ENCODE measurements at places on chromosomes 6 and 20.
A peak's percentile ranks its signal among the peaks of the same experiment; 100 is the strongest.

- DNase-seq = peak; percentile 10
Measured at GRCh38 chr6:72589096-72589495, 32.8 kb upstream of the KCNQ5 start.

- peak; percentile 22 for DNase-seq
Measured at GRCh38 chr6:3561725-3562124, 104.9 kb upstream of the SLC22A23 start.

GRCh38 chr20:31934968-31935764 lies 16.7 kb downstream of the PDRG1 start:
- DNase-seq = no peak

DNA sequence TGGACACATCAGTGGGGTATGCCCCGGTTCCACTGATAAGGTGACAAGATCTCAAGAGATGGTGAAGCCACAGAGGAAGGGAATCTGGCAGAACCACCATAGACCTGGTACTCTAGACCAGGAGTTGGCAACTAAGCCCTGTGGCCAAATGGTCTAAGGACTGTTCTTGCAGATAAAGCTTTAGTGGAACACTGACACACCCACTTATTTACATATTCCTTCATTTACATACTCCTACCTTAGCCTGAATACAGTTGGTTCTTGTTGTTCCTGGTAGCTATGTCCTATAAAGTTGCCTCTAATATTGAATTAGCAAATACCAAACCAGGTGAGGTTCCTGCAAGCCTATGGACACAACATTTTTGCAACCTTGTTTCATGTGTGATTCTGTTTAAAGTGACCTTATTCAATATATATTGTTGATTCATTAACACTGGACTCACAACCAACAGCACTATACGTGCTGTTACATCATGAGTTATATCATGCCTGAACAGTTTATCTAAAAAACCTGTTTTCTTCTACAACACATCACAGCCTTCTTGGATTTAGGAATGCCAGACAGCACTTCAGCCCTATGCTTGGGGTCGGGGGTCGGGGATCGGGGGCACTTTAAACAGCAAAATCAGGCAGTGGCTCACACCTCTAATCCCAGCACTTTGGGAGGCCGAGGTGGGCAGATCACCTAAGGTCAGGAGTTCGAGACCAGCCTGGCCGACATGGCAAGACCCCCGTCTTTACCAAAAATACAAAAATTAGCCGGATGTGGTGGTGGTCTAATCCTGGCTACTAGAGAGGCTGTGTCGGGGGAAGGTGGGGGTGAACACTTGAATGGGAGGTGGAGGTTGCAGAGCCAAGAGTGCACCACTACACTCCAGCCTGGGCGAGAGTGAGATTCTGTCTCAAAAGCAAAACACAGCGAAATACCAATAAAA lies 2.5 kb downstream of the CCDC167 start:
- no peak for DNase-seq

GRCh38 chr6:31332637-31333602 lies 24.1 kb downstream of the HLA-B start:
- DNase-seq = no peak

DNA sequence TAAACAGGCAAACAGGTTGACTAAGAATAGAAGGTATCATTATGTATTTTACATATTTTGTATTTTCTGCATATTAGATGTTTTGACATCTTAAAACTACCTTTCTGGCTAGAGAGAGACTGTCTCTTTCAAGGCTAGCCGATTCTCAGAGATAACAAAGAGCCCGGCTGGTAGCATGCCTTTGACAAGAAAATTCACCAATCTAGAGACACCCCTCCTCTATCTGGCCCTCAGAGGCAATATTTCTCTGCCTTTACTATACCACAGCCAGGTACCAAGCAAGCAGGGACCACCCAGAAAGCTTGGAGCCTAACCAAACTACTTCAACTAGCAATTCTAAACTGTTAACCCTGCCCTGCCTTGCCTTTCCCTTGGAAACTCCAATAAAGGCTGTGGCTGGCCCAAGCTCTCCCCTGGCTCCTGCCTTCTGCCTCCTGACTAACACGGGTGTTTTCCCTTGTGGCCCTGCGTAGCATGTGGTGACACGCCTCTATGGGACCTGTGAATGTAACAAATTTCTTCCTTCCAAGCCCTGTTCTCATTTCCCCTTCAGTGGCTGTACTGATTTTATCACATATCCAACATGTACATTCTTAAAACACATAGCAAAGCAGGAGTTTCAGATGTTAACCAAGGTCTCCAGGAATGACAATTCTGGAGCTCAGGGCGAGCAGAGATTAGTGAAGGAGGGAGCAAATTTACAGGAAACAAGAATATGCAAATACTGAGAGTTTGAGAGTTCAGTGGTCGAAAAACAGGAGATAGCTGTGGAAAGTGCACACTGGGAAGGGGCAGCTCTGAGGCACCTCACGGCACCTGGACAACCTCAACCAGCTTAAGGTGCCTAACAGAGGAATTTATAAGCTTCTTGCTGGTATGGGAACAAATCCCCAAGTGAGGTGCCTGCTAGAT lies 120.8 kb downstream of the BACH2 start:
- DNase-seq = no peak

DNA sequence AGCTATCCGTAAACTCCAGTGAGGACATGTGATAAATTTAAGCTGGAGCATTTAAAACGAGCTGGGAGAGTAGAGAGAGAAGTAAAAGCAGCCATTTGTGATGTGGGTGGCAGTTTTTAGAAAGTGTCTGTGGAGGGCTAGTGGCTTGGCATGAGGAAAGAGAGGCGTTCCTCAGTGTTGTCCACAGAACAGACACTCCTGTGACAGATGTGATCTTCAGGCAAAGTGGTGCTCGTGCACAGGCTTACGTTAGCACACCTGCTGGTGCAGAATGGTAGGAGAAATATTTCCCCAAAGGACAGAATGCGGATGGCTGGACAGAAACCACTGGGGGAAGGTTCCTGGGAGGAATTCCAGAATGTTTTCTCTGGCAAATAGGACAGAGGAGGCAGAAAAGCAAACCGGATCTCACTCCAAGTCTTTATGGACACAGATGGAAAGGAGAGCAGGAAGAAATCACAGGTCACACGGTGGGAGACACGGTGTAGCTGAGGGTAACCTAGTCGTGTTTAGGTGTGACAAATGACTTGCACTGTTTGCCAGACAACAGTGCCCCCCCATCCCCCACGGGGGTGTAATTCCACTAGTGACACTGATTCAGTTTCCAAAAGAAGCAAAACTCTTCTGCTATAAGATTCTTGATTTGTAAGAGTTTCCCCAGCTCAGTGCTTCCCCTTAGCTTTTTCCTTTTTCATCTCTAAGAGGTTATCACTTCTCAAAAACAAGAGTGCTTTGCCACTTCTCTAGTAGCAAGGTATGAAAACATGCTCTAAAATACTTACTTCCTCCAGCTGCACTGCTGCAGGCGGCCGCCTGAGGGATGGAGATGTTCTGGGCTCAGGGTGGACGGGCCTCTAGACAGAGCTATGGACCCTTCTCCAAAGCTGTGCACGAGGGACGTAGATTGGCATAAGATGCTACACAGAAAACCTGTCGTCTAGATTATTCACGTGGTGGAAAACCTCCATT lies 293.2 kb downstream of the QKI start:
- DNase-seq = no peak

- DNase-seq = no peak
Measured at GRCh38 chr6:105832313-105832761, 253.8 kb upstream of the PRDM1 start.

GRCh38 chr20:20546402-20546801 lies 166.0 kb downstream of the RALGAPA2 start:
- DNase-seq = no peak

- no peak for DNase-seq
Measured at GRCh38 chr6:135586388-135586787, 88.8 kb upstream of the AHI1 start.

GRCh38 chr6:125904871-125905270 lies 51.7 kb upstream of the HINT3 start:
- DNase-seq = peak; percentile 61

DNA sequence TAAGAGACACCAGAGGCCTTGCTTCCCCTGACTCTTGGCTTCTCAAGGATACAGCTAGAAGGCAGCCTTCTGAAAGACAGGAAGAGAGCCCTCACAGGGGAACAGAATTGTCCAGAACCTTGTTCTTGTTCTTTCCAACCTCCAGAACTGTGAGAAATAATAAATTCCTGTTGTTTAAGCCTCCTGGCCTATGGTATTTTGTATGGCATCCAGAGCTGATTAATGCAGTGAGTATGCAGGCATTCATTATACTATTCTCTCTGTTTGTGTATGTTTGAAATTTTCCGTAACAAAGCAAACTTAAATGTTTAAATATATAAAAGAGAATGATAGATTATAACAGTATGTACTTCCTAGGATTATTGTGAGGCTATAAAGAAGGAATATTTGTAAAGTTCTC lies 903.4 kb upstream of the FLRT3 start:
- DNase-seq = peak; percentile 44

- DNase-seq = no peak
Measured at GRCh38 chr6:169859978-169860703, 108.7 kb downstream of the ERMARD start.

GRCh38 chr20:53819973-53820451 lies 226.4 kb upstream of the ZNF217 start:
- DNase-seq = no peak

GRCh38 chr6:90722648-90723047 lies 135.8 kb upstream of the MAP3K7 start:
- DNase-seq = no peak

DNA sequence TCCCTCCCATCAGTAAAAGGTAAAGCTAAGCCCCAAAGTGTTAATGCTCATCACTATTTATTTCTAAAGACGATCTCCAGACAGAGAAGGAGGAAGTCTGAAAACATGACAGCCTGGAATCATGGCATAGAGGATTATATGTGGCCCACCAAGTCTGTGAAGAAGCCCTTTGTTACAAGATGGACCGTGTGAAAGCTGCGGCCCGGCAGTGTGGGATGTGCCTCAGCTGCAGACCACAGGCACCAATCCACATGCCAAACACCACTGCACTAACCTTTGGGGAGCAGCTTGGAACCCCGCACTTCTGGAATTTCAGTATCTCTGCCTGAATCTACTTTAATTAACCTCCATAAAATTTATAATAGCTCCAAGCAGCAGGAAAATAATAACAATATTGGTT lies 90.4 kb downstream of the SLC23A2 start:
- no peak for DNase-seq

- no peak for DNase-seq
Measured at GRCh38 chr20:37943501-37944455, 40.9 kb downstream of the VSTM2L start.

GRCh38 chr6:5028921-5029320 lies 25.1 kb upstream of the RPP40 start:
- DNase-seq = no peak

DNA sequence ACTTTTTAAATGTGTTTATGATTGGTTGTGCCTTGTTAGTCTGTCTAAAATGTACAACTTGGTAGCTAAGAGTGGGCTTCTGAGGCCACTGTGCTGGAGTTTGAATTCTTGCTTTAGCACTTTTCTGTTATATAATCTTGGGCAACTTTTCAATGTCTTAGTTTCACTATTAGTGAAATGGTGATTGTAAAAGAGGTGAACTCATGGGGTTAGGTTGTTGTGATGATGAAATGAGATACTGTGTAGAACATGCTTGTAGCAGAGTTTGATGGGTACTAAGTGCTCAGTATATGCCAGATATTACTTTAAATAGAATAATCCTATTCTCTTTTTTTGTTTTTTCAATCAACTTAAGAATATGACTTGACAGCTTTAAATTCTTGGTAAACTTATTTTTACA lies 624.7 kb downstream of the CD109 start:
- no peak for DNase-seq

DNA sequence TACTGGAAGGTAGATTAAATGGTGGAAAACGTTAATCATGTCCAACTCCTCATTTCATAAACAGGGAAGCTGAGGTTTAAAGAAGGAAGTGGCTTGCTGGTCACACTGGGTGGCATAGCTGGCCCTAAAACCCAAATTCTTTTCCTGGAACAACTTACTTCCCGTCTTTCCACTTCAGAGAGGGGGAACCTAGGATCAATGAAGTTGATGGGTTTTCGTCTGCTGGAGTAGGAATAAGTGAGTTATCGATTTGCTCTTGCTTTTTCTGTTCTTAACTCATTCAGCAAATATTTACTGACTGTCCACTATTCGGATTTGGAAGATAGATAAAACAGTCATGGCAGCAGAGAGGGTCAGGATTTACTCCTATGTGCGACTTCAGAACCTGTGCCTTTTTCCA lies 1.2 kb upstream of the SYS1 start:
- DNase-seq = no peak

- no peak for DNase-seq
Measured at GRCh38 chr6:123028263-123028662, 32.2 kb downstream of the CLVS2 start.

DNA sequence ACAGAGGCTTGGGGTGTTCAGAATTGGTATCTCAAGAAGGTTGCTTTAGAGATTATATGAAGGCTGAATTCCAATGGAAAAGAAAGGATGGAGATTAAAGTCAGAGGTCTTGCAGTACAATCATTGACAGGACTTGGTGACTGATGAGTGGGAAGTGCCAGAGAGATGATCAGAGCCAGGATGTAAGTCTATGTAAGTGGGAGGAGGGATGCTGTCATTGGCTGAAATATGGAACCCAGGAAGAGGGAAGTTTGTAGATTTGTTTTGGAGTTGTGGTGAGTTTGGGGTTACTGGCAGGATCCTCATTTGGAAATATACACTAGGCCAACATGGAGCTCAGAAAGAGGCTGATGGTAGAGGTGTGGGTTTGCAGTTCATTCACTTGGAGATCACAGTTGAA lies 23.8 kb upstream of the TNFAIP3 start:
- DNase-seq = no peak

- no peak for DNase-seq
Measured at GRCh38 chr6:97160280-97160679, 122.7 kb downstream of the MMS22L start.

DNA sequence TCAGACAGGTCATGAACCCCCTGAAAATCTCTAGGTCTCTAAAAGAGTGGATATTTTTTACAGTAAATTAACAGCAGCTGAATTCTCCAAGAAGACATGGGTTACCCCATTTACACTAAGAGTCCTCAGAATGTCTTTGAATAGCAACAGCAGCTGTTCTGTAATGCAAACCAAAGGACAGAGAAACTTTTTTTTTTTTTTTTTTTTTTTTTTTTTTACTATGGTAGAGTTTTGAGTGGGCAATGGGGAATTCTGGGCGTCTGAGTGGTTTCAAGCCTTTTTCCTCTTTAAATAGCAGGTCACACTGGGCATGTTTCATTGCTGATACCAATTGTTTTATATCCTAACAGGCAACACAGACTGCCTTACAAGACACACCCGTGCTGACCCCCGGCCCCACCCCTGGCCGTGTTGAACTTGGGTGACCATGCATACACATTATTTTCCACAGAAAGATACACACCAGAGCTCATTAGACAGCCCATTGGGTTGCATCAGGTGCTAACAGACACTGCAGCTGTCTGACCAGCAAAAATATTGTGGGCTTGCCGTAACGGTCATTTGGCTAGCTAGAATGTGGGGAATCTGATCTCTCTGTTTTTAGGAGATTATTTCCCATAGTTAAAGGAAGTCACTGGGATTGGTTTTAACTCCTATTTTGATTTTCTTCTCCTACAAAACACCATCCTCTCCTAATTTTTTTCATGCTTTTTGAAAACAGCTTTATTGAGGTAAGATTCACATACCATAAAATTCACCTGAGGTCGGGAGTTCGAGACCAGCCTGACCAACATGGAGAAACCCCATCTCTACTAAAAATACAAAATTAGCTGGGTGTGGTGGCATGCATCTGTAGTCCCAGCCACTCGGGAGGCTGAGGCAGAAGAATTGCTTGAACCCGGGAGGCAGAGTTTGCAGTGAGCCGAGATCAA lies 26.7 kb upstream of the IRF4 start:
- DNase-seq = no peak

All from fibroblast of skin of right quadriceps (primary cell).